Right kidney (tissue), 9 donors: ENCODE measurements at places on chromosomes 1 and 21.
A peak's percentile ranks its signal among the peaks of the same experiment; 100 is the strongest.

DNA sequence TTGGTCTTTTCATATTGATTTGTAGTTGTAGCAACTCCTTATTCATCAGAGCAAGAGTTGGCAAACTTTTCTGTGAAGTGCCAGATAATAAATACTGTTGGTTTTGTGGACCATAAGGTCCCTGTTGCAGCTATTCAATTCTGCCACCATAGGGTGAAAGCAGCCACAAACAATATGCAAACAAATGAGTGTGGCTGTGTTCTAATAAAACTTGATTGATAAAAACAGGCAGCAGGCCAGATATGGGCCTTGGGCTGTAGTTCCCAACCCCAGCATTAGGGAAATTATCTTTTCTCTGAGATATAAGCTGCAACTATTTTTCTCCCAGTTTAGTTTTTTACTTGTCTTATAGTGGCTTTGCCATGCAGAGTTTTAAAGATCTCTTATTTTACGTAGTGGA lies 469.2 kb downstream of the SMYD3 start:
- DNase-seq, result no peak

DNA sequence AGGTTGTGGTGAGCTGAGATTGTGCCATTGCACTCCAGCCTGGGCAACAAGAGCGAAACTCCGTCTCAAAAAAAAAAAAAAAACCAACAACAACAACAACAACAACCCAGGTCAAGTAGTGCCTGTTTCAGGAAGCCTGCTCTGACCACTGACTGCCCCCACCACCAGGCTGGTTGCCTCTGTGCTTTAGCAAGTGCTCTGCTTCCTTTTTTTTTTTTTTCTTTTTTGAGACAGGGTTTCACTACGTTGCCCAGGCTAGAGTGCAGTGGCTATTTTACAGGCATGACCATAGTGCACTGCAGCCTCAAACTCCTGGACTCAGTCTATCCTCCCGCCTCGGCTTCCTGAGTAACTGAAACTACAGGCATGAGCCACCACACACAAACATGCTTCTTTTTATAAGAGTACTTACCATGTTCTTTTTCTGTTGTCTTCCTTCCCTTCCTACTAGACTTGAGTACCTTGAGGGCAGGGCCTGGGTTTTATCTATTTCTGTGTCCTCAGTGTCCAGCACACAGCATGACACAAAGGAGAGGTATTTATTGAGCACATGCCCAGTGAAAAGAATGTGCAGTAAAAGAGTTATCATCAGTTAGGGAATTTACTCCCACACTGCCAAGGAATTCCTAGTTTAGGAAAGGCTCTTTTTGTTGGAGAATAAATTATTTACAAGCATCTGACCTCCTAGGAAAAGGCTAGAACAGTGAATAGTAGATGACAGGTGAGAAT lies 9.9 kb upstream of the COA7 start:
- no peak for DNase-seq

DNA sequence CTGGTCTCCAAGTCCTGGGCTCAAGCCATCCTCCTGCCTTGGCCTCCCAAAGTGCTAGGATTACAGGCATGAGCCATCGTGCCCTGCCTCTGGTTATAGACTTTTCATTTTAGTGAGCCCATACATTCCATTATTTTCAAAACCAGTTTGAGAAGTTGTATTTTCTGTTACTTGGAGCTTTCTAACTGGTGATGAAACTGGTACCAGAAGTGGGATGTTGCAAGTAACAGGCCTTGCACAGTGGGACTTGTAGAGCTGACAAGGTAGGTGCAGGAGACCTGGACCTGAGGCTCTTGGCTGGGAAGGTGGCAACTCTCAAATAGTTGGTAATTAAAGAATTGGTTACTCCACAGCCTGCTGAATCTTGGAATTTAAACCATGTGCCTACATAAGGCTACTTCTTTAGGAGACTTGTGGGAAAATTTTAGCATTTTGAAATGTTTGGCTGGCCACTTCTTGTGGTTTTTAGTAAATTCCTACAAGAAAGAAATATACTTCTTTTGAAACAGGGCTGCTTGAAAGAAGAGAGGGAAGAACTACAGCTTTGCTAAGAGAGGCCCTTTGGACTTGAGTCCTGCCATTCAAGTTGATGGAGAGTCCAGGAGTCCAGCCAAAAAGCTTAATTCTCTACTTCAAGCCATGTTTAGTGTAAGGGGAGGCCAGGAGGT lies 9.8 kb upstream of the ALPL start:
- no peak for DNase-seq

GRCh38 chr21:41819856-41820281 lies 53.0 kb upstream of the RIPK4 start:
- DNase-seq, result no peak

GRCh38 chr1:180135535-180135934 lies 19.1 kb upstream of the QSOX1 start:
- no peak for DNase-seq

GRCh38 chr1:77594366-77595112 lies 87.9 kb downstream of the ZZZ3 start:
- DNase-seq, result no peak

DNA sequence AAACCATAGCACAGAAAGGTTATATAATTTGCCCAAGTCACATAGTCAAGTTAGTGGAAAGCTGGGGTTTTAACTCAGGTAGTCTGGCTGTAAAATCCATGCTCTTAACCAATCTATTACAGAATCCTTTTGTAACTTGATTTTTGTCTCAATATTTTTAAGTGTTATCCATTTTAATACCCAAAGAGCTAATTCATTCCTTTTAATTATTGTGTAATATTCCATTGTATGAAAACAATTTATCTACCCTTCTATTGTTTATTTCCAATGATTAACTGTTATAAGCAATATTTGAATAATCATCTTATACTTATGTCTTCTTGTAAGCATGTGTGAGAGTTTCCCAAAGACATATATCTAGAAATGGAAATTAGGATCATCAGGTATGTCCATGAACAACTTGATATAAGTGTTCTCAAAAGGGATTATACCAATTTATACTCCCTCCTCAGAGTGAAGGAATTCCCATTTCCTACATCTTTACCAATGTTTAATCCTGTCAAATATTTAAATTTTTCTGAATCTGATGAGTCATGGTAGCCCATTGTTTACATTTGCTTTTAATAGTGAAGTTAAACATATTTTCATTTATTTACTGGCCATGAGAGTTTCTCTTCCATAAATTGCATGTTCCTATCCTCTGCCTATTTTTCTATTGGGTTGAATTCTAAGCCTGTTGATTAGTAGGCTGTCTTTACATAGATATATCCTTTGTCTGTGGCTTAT lies 13.9 kb downstream of the TEX50 start:
- no peak for DNase-seq

DNA sequence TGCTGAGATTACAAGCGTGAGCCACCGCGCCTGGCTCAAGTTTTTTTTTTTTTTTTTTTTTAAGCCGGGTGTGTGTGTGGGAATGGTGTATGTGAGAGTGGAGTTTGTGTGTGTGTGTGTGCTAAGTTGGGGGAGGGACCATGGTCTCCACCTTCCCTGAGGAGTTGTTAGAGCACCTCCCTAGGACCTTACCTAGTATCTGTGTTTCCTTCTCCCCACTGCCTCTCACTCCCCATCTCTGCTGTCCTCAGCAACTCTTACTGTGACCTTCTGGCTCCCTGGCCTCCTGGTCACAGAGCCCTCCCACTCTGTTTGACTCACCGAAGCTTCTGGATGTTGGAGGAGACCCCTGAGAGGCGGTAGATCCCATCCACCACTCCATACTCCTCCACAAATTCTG lies 10.4 kb downstream of the ARHGAP30 start:
- DNase-seq, result no peak

GRCh38 chr1:32201011-32201855 lies 838 bp downstream of the CCDC28B start:
- DNase-seq, result peak; percentile 75

DNA sequence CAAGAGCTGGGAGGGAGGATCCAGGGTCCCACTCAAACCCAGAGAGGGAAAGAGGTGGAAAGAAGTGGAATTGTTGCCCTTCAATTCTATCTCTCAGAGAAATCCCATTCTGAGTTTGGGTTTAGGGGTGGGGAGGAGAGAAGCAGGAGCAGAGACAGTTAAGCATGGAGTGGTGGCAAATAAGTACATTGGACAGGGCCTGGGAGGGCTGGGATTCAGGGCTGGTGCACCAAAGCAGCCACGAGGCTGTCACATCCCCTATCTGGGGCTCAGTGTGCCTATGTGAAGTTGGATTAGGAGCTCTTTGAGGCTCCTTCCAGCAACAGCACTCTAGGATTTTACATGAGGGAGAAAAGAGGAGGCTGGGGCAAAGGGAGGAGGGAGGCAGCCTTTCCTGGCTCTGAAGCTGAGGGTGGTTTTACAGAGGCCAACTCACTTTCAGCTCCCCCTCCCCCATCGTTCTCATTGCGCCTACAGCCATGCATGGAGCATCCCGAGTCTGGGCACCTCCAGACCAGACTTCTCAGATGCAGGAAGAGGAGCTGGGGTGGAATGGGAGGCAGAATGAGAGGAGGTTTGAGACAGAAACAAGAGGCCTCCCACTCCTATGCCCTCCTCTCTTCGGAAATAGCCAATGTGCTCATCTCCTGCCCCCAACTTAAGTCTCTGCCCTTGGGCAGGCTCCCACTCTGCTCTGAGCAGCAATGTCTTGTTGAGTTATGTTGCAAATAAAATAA lies 3.0 kb upstream of the SYT6 start:
- no peak for DNase-seq

- DNase-seq, result peak; percentile 40
These were observed 58.2 kb downstream of the WLS start for GRCh38 chr1:68173936-68174737.

DNA sequence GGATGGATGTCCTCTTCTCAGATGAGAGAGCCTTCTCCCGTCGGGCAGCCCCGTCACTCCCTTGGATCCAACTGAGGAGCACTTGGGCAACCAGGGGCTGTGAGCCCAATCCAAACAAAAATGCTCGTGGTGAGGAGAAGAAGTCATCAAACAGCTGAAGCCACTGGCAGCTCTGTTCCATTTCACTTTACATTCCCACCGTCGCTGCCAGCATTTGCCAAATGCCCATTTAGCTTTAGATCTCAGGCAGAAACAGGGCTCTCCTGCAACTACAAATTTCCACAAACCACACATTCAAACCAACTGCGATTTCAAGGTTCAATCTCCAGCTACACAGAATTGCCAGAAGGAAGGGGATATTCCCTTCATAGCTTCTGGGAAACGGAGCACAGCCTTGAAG lies 634.6 kb downstream of the SMYD3 start:
- no peak for DNase-seq

GRCh38 chr1:31699341-31699891 lies 4.4 kb downstream of the COL16A1 start:
- DNase-seq, result no peak

DNA sequence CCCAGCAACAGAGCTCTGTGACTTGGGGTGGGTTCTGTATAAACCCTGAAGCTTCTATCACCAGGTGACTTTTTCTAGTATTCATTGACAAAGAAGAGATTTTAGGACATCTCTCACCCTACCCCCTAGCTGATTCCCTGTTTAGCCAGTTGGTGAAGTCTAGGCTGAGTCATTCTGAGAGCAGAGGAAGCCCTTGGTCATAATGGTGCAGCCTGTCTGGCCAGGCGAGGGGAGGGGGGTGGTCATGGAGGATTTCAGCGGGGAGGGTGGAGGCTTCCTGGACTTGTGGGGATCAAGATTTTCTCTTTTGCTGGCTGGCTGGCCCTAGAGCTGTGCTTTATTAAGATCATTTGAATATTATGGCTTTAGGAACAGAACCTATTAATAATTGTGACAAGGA lies 262.6 kb downstream of the CAMTA1 start:
- DNase-seq, result no peak

DNA sequence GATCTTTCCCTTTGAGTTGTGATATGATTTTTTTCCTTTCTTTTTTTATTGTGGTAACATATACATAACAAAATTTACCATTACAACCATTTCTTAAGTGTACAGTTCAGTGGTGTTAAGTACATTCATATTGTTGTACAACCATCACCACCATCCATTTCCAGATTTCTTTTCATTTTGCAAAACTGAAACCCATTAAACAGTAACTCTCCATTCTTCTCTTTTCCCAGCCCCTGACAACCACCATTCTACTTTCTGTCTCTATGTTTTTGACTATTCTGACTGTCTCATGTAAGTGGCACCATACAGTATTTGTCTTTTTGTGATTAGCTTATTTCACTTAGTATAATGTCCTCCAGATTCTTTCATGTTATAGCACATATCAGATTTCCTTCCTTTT lies 30.3 kb downstream of the CEP350 start:
- no peak for DNase-seq

- DNase-seq, result no peak
These were observed 11.5 kb downstream of the MACO1 start for GRCh38 chr1:25442178-25442577.

DNA sequence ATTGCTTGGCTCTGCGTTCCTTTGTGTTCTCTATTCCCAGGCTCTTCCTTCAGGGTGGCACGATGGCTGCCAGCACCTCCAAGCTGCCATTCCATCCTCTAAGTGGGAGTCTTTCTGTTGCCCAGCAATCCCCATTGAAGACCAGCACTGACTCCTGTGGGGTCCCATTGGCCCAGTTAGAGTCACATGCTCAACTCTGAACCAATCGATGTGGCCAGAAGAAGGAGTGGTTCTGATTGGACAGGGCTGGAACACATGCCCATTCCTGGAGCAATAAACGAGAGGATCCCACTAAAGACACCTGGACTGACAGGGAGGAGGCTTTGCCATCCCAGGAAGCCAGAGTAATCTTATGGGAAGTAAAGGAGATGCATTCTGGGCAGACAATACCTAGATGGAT lies 97.2 kb upstream of the IGSF21 start:
- no peak for DNase-seq

DNA sequence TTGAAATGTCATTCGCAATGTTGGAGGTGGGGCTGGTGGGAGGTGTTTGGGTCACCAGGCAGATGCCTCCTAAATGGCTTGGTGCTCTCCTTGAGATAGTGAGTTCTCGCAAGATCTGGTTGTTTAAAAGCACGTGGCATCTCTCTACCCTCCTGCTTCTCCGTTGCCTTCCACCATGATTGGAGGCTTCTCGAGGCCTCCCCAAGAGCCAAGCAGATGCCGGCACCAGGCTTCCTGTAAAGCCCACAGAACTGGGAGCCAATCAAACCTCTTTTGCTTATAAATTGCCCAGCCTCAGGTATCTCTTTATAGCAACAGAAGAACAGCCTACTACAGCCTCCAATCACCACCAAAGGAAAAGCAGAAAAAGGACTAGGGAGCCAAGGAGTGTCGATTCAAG lies 80.5 kb downstream of the PDE9A start:
- no peak for DNase-seq

- no peak for DNase-seq
These were observed 245.9 kb downstream of the DISC1 start for GRCh38 chr1:231872461-231872910.

GRCh38 chr1:65792669-65793358 lies at the start of gene PDE4B:
Gene PDE4B (plus strand): TSS chr1:65792895.
- DNase-seq, result peak; percentile 75

DNA sequence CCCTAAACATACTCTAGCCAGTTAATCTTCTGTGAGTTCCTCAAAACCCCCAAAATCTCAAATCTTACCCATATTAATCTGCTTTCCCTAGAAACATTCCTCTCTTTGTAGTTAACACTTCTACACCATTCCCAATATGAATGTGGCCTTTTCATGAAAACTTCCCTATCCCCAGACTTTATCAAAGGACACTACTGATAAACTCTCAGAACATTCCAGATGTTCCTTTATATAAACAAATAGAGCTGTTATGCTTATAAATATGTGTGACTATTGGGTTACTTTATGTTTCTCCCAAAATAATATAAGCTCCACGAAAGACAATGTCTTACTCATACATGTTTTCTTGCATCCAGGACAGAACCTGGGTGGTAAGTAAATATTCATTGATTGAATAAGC lies 205.4 kb upstream of the NFIA start:
- DNase-seq, result no peak

- DNase-seq, result no peak
These were observed at the start of gene FCRLA for GRCh38 chr1:161706482-161707347. Gene FCRLA (plus strand): TSS chr1:161707229. CDS start chr1:161707265, 36 bp downstream.

- no peak for DNase-seq
These were observed 14.3 kb downstream of the SETD4 start for GRCh38 chr21:36045993-36046392.
